ENCODE measurements at places on chromosomes 4 and X. TPM values are rescaled to one million over a fixed set of nuclear protein-coding genes. Genes with fewer than 3 reads are reported as not detected.

GRCh38 chrX:54817220-54817820 lies 9.8 kb downstream of the MAGED2 start:
- DNase-seq = no peak

The CT45A10 gene
- total RNA-seq = not detected

The RBPJ gene
- 63.5 TPM for total RNA-seq

The RS1 gene
- not detected for total RNA-seq

- DNase-seq = no peak
Observed at GRCh38 chr4:52588771-52589591, 70.1 kb downstream of the USP46 start.

GRCh38 chr4:81802285-81802846 lies 330.7 kb upstream of the RASGEF1B start:
- no peak for DNase-seq

GRCh38 chr4:173506597-173507211 lies 23.3 kb downstream of the HAND2 start:
- no peak for DNase-seq
